GM12864 (cell line): ENCODE measurements at places on chromosomes 4 and X.

DNA sequence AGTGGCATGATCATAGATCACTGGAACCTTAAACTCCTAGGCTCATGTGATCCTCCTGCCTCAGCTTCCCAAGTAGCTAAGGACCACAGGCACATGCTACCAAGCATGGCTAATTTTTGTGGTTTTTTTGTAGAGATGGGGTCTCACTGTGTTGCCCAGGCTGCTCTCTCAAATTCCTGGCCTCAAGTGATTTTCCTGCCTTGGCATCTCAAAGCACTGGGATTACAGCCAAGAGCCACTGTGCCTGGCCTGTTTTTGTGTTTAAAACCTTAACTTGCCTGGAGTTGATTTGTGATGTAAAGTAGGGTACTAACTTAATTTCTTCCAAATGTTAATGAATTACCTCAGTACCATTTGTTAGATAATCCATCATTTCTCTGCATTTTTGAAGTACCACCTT is 22.3 kb downstream of the DLG3 start:
- no peak for DNase-seq

DNA sequence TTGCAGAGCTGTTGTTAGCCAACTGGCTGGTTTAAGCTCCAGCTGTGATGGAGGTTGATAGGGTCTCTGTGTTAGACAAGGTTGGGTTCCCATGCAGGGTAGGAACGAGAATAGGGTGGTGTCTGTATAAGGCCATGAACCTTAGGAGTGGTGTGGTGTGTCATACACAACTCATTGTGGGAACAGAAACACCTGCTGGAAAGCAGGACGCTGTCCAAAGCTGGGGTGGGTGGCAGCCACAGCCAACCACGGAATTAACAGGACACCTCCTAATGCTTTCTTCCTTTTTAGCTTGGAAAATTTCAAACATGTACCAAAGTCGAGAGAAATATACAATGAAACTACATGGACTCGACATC is 94.4 kb downstream of the ARHGAP10 start:
- no peak for DNase-seq

- DNase-seq: no peak
Measured at GRCh38 chr4:124573056-124573455, 139.5 kb downstream of the ANKRD50 start.

DNA sequence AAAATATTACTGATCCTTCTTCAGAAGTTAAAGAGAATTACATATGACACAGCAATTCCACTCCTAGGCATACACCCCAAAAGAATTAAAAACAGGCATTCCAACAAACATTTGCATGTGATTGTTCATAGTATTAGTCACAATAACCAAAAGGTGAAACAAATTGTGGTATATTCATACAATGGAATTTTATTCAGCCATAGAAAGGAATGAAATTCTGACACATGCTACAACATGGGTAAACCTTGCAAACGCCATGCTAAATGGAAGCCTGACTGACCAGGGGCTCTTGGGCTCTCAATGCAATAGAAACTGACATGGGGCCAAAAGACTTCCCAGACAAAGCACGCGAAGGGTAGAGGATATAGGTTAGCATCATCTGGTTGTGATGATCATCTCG is 62.1 kb upstream of the S100G start:
- DNase-seq: no peak

DNA sequence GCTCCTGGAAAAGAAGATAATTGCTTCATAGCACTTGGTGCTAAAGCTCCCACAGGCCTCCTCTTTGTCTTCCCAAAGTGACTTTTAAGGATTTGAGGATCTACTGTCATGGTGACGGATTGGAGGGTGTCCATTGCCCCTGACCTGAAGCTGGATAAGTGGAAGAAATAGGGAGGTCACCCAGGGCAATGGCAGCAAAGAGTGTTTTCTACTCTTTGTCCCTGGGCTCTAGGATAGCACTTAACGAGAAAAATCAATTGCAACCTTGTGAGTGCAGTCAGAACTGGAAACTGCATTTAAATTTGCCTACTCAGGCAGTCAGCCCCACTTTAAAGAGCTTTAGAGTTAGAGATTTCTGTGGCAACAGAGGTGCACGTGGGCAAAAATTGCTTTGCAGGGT is 43.7 kb upstream of the XK start:
- DNase-seq: no peak

DNA sequence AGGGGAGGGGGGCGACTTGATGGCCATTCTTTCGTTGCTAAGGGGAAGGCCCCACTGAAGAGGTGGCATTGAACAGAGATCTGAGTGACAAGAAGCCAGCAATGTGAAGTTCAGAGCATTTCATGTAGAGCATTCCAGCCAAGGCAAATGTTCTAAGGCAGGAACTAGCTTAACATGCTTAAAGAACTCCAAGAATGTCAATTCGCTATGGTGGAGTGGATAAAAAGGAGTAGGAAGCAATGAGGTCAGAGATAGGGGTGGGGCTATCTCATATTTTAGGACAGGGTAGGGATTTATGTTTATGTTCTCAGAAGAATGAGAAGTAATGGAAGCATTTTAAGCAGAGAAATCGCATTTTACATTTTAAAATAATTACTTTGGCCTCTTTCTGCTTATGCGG is 130.9 kb downstream of the TTC29 start:
- DNase-seq: no peak

DNA sequence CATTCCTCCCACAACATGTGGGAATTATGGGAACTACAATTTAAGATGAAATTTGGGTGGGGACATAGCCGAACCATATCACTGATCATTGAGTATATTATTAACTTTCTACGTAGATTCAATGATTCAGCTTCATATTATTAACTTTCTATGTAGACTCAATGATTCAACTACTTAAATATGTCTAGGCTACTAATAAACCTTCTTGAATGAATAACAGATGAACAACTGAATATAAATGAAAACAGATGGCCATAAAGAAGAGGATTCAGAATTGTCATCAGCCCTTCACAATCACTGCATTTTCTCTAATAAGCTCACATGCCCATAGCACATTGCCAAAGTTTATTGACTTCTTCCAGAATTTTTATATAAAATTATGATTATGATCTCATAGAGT is 57.0 kb downstream of the CEP44 start:
- DNase-seq: no peak

GRCh38 chr4:157984285-157984911 is 188.4 kb downstream of the GASK1B start:
- no peak for DNase-seq

DNA sequence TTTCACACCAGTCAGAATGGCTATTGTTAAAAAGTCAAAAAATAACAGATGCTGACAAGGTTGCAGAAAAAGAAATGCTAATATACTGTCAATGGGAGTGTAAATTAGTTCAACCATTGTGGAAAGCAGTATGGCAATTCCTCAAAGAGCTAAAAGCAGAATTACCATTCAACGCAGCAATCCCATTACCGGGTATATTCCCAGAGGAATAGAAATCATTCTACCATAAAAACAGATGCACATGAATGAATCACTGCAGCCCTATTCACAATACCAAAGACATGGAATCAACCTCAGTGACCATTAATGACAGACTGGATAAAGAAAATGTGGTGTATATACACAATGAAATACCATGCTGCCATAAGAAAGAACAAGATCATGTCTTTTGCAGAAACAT is 243.0 kb downstream of the STPG2 start:
- no peak for DNase-seq

- DNase-seq: no peak
Measured at GRCh38 chrX:106038625-106039024, at the start of gene SERPINA7. Gene SERPINA7, minus strand, starts transcription at chrX:106038727. Its CDS starts 1,669 bp downstream, at chrX:106037058.

GRCh38 chr4:53541577-53542206 is 49.6 kb downstream of the LNX1 start:
- no peak for DNase-seq

DNA sequence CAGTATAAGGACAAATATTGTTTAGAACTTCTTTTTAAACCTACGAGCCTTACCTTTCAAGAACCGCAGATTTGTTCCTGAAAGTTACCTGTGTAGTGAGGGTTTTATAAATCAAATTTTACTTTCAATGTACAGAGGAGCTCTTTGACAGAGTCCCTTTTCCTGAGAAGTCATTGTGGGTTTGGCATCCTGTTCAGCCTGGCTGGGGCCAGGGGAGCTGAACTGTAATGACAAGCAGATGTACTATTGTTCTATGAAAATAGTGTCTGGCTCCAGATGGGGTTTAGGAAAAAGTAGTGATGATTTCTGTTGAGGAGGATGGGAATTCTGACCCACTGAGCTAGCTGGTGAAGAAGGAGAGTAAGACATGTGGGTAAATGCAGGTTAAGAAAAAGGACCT is 196.2 kb upstream of the PGRMC2 start:
- no peak for DNase-seq

DNA sequence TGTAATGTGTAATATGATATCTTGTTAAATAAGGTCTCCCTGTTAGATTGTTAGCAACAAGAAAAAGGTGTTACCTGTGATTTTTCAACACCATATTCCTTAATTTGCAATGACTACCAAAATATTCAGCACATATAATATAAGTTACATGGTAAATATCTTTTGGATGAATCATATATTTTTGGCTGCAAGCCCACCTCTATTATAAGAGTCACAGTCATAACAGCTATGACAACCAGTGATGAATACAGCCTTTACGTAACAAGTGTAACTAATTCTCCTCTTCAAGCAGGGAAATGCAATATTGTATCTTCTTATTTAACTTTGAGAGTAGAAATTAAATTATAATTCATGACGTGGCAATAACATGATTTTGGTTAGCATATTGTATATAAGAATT is 187.0 kb downstream of the NLGN4X start:
- DNase-seq: no peak

GRCh38 chrX:39611468-39611867 is 486.3 kb downstream of the BCOR start:
- DNase-seq: no peak

DNA sequence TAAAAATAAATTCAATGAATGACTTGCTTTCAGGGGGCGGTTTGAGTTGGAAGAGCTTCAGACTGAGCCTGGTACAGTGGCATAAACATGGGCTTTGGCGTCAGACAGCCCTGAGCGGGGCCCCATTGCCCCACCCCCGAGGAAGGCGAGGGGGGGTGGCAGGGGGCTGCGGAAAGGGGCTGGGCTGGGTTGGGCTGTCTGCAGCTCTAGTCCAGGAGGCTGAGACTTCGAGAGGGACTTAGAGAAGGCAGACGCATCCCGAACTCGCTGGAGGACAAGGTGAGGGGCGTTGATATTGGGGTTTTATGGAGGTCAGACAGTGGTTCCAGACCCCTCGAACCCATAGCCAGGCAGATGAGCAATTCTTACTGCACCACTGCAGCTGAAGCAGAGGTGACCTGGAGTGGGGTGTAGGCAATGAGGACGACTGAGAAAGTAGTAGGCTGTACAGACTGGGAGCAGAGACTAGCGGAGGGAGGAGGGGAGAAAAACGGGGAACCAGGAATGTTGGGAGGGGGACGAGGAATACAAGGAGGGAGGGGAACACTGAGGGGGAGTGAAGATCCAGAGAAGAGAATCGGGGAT is at the start of gene MAGED2:
Gene MAGED2 (plus strand): TSS at position 222 of the 585 bp plus-strand sequence. CDS start 1,587 bp downstream, outside the sequence.
- DNase-seq: no peak

- DNase-seq: no peak
Measured at GRCh38 chr4:123346951-123347350, 49.6 kb upstream of the SPRY1 start.

DNA sequence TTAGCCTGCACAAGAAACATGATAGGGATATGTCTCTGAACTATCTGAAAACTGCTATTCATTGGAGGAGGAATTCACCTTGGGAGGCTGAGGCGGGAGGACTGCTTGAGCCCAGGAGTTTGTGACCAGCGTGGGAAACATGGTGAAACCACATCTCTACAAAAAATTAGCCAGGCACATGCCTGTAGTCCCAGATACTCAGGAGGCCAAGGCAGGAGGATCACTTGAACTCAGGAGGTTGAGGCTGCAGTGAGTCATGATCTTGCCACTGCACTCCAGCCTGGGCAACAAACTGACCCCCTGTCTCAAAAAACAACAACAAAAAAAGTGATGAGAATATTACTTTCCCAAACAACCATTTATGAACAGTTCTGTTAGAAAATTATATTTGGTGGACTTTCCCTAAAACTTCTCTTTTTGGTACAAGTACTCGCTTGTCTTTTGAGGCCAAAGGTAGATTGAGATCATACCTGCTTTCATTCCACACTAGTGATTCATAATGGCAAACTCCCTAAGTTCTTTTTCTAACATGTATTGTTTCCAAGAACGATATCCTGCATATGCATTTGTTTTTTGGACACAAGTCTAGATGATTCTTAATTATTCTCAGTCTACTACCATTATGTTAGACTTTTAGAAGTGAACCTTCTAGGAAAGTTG is 33.4 kb downstream of the METTL14 start:
- DNase-seq: no peak

DNA sequence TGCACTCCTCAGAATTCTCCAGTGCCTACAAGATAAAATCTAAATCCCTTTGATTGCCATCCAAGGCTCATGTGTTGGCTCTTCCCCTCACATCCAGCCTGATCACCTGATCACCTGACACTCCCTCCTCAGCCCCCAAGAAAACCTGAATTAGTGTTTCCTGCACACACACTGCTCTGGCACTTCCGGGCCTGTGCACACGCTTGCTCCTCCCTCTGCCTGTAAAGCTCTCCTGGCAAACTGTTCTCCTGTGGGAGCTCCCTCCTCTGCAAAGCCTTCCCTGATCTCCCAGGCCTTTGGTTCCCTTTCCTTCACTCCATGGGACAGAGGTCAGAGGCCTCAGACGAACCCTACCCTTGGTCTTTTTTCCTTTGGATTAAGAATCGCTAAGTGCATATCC is 19.9 kb downstream of the PHKA2 start:
- DNase-seq: no peak

DNA sequence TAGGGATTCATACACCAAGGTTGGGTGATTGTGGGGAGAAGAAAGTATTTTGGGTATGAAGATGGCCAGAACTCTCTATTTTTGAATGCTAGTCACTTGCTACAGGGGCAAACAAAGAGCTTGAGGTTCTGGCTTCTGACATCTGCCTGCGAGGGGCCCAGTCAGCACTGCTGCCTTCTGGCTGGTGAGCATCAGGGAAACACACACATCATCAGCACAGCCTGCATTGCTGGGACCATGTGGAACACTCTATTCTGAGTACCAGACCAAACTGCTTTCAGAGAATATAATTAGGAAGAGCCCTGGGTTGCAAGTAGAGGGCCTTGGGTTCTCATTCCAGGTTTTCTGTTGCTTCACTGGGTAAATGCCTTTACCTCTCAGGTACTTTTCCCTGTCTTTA is 14.1 kb downstream of the TRPC5 start:
- DNase-seq: no peak

DNA sequence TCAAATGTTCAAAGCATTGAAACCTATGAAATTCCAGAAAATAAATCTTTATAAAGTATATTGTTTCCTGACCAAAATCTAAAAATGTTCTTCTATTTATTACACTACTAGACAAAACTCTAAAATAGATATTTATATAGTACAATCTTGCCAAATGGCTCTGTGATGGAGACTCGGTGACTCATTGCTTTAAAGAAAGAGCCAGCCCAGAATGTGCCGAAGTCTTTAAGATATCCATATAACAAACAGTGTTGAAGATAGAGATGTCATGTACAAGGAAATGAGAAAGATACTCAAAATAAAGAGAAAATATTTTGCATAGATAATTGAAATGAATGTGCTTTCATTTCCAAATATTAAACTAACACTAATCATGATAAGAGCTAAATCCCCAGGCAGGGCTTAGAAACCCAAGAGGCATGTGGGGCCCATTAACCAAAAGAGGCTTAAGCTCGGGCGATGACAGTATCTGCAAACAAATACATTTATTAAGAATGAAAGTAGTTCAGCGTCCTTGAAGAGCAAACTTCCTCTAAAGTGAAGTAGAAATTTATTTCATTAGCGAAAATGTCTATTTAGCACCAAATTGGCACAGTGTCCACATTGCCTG is 102.1 kb upstream of the FAM9B start:
- no peak for DNase-seq
